ENCODE measurements at places on chromosomes 13 and 19. TPM values are rescaled to one million over a fixed set of nuclear protein-coding genes. Genes with fewer than 3 reads are reported as not detected.

RASL11A gene
- total RNA-seq = 136 TPM

ARRDC5 gene
- total RNA-seq = not detected

PGLYRP1 gene
- total RNA-seq = not detected

FBXO27 gene
- total RNA-seq = 443 TPM

DNA sequence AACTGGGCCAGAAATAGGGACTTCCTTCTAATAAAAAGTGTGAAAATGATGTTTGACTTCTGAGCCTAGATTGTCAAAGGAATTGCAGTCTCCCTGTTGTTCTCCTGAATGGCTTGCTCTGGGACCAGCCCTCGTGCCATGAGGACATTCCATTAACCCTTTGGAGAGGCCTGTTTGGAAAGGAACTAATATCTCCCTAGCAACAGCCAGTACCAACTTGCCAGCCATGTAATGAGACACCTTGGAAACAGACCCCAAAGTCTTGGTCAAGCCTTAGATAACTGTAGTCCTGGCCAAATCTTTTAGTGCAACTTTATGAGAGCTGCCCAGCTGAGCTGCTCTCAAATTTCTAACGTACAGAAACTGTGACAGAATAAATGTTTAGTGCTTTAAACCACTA is 8.2 kb upstream of the SIAH3 start:
- no peak for DNase-seq

GRCh38 chr13:47813718-47814117 is 187.4 kb downstream of the SUCLA2 start:
- DNase-seq = no peak

GRCh38 chr19:54271106-54271505 is 9.8 kb downstream of the LILRB2 start:
- DNase-seq = no peak

DNA sequence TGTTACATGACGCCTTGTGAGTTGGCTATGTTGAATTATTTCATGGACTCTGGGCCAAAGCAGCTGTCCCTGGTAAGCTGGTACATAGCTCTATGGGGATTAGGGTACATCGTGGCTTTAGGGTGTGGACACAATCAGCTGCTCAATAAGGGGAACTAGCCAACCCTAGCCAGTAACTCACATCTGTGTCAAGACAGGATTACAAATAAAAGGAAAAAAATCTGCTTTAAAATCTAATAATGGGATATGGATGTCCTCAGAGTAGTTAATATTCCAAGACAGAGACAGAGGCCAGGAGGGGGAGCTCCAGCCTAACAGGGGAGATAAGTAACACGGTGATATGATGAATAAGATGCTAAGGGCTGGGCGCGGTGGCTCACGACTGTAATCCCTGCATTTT is 21.1 kb upstream of the ZNF766 start:
- DNase-seq = no peak
